Mesenchymal stem cell (in vitro differentiated cells and primary cell): ENCODE measurements at places on chromosomes 2 and 18.

DNA sequence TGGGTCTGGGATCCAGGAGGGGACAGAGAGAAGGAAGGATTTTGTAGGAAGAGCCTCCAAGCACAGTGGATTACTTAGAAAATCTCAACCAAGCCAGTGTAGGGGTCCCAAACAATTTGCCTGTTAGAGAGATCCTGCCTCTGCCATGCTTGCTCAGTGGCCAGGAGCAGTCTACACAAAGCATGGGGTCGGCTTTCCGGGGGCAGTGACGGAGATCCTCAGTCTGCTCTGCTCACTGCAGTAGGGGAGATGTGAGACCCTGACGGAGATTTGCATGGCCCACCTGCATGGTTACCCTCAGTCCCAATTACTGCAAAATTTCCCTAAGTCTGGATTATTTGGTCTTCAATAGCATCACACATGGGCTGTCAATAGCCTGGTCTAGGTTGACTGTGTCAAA lies 385.2 kb downstream of the CMPK2 start:
- DNase-seq = no peak

DNA sequence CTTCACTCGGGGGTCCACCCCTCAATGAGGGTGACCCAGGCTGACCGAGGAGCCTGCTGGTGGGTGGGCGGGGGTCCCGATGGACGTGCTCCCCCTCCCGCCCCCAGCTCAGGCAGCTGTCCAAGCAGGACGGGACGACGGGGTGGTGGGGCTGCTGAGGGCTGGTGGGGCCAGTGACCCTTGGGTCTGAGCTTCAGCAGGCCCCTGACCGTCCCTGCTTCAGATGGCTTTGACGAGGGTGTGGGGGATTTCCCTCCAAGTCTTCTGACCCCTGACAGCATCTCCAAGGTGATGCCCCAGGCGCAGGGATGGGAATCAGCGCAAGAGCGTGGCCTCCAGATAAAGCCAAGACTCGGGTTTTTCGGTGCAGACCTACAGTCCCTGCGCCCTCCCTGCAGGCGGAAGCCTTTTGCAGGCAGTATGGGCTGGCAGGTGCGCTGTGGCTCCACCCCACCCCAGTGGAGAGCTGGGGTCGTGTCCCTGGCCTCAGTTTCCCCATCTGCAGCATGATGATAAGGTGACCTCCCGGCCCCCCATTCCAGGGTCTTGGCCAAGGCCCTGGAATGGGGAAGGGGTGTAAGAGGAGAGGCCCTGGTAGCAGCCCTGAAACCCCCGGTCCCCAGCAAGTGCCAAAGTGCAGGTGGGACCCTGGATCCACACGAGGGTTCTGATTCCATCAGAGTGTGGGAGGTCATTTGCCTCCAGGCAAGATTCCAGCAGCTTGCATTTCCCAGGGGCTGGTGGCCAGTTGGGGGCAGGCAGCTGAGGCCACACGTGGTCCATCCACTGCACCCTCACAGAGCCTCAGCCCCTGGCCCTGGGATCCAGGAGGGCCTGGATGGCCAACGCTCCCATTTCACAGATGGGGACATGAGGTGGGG lies 8.7 kb downstream of the CROCC2 start:
- DNase-seq = no peak

GRCh38 chr2:210224941-210225672 lies at the start of gene ACADL:
TSS of gene ACADL (minus strand) at chr2:210225447. CDS start at chr2:210225263, 184 bp downstream.
- DNase-seq = peak; percentile 17

DNA sequence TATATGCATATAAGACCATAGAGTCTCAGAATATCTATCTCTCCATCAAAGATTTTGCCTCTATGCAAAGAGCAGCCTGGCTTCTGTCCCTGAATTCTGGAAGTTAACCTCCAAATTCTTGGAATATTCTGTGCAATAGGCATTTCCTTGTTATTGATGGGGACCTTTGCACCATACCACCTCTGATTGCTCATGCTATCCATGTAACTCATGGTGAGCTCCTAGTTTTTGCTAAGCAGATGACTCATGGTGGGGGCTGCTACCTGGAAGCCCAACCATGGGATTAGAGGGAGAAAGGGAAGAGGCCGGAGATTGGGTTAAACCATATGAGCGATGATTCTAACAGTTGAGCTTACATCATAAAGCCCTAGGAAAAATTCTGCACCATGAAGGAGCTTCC lies 310.2 kb upstream of the FIGN start:
- no peak for DNase-seq

- no peak for DNase-seq
Observed at GRCh38 chr2:20288642-20289340, 61.9 kb downstream of the PUM2 start.

DNA sequence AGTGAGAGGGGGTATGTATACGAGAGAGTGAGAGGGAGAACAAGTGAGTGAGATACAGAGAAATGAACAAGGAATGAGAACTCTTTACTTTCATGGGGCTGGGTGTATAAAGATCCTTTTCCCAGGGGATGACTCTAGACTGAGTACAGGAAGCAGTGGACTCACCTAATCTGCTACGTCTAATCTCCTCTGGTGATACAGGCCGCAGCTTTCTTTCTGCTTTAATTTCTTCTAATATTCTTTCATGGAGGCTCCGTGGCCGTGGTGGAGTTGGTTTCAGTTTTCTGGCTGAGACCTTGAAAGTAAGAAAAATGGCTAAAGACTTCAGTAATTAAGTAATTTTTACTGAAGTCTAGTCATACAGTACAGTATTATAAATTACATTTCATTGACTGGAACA lies 85.2 kb downstream of the PRELID3A start:
- no peak for DNase-seq

DNA sequence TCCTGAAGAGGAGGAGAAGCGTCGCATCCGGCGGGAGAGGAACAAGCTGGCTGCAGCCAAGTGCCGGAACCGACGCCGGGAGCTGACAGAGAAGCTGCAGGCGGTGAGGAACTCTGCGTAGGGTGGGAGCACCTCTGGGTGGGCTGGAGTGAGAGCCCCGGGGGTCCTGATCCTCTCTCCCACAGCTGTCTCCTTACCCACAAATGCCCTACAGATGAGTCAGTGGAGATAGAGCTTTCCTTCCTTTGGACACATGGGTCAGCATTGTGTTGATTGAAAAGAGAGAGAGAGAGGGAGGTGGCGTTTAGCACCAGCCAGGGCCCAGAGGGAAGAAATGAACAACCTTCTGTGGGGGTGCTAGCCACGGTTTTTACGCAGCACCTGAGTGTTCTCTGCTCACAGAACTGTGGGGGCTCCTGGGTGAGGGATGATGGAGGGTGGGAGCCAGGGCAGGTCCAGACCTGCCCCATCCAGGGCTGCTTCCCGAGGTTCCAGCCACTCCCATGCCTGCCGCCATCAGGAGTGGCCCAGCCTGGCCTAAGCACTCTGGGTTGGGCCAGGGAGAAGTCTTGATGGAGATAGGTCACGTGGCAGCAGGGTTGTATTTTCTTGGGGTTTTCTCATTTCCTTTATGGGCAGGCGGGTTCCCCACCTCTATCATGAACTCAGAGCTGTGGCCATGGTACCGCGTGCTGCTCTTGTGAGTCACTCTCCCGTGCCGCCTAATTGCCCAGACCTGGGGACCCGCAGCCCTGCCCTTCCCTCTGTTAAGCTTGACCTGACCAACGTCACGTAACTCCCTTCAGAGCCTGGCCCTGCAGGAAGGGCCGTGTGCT lies 16.3 kb downstream of the FOSL2 start:
- DNase-seq = peak; percentile 93

DNA sequence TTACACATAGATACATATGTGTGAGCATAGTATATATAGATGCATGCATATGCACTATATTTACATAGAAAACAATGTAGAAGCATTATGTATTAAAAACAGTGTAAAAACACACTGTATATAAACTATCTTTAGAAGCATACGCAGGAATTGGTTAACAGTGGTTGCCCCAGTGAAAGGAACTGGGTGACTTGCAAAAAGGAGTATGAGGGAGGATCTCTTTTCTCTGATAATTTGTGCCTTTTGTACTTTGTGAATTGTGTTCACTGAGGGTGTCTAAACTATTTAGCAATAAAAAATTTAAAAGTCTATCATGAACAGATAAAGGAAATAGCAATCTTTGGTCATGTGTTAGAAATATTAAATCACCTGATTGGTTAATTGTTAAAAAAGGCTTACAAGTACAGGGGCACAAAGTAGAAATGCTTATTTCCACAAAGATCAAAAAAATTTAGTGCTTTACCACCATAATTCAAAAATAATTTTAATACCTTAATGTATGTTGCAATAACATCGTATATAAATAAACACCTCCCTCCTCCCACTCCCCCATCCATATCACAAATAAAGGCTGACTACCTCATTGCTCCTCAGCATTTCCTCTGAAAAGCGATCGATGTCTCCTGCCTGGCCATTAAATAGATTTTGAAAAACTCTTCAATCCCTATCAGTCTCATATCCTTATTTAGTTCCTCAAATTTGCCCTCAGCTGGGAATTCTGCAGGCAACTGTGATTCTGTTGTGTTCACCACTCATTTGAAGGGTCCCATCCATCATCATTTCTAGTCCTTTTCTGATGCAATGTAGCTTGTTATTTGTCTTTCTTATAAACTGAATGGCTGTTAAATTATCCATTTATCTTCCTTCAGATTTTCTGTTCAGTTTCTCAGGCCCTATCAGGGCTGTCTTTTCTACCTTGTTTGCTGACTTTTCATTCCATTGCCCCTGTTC lies 257.3 kb downstream of the AGPS start:
- DNase-seq = no peak

GRCh38 chr2:43126817-43127207 lies 99.6 kb downstream of the ZFP36L2 start:
- no peak for DNase-seq

GRCh38 chr2:67451086-67451832 lies 54.1 kb downstream of the ETAA1 start:
- peak; percentile 79 for DNase-seq

- DNase-seq = no peak
Observed at GRCh38 chr2:86305915-86306254, 31.5 kb downstream of the REEP1 start.

- DNase-seq = no peak
Observed at GRCh38 chr2:131010566-131010965, 82.7 kb downstream of the FAM168B start.

- DNase-seq = no peak
Observed at GRCh38 chr2:223418131-223418530, 184.0 kb downstream of the SCG2 start.

DNA sequence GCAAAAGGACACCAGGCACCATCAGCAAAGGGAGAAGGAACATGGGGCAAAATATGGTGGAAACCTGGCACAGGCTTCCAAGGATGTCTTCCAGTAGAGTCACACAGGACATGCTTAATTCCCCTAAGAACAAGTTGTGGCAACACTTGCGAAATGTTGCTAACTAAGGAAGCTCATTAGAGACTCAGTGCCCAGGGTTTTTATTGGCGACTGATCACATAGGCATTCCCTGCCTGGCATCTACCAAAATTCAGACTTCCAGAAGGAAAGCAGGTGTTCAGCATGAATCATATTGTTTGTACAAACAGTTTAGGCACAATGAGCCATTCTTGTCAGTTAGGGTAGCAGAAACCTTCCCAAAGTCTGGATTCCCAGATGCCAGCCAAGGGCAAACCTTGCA lies 25.7 kb downstream of the SLC4A1AP start:
- no peak for DNase-seq

DNA sequence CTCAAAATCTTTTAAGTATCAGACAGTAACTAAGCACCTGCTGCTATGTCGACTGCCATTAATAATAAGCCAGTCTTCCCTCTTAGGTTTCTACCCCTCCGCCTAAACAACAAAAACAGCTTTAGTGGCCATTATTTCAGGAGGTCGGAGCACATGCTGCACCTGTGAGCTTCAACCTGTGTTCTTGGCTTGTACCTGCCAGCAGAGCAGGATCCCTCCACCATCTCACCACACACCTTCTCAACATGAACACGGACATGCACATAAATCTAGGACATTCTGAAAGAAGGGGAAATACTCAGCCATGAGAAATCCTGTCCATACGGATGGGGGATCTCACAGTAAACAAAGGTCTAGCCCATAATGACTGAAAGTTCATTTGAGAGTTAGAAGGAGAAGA lies 3.7 kb downstream of the CYB5A start:
- no peak for DNase-seq

DNA sequence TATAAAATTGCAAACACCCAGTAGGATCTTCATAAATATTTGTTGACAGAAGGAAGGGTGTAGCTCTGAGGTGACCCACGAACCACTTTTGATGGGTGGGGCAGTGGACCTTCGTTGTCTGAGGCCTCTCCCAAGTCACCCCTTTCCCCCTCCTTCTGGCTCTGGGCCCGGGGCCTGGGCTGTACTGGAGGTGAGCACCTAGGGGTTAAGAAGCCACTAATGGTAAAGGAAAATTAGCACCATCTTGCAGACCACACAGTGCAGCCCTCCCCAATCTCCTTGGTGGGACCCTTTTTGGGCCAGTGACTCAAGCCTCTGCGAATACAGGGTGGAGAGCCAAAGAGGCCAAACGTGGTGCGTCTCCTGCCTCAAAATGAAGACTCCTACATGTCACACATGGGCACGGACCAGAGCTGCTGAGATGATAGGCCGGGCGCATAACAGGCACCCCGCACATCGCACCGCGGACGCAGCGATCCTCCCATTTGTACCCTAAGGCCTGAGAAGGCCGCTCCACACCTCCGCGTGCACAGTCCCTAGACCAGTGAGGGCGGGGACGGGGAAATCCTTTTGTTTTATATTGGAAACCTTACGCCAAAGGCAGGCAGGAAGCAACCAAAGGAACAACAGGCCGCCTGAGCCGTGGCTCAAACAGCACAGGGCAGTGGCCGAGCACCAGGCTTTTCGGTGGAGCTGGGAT lies 31.9 kb upstream of the ATP6V1B1 start:
- DNase-seq = no peak

- peak; percentile 59 for DNase-seq
Observed at GRCh38 chr18:2656237-2656980, 883 bp downstream of the SMCHD1 start.

DNA sequence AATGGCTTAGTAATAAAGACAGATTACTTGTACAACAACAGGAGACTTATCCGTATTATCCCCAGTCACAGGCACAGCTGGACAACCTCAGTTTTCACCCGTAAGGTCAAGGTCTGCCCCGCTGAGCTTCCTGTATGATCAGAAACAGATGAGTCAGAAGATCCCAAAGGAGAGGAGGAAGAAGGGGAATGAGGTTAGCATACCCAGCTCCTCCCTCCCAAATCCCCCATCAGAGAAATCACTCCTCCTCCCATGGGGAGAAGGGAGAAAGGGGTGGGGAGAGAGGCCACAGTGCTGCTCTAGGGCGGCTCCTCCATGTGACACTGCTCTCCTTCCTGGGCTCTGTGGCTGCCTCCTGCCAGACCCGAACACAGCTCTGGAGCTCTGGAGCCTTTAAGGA lies 53.8 kb upstream of the SPTBN1 start:
- DNase-seq = peak; percentile 82

GRCh38 chr18:60049172-60049571 lies 149.4 kb downstream of the PMAIP1 start:
- DNase-seq = no peak
